ENCODE measurements at places on chromosomes 1 and 21.

GRCh38 chr1:200473698-200474371 lies 64.0 kb upstream of the ZNF281 start:
- no peak for DNase-seq

- DNase-seq: no peak
Observed at GRCh38 chr1:98003442-98003841, 82.6 kb upstream of the DPYD start.

- no peak for DNase-seq
Observed at GRCh38 chr1:169699707-169700106, 11.7 kb downstream of the SELL start.

GRCh38 chr1:109499081-109499480 lies 5.2 kb downstream of the CYB561D1 start:
- DNase-seq: no peak

- peak; percentile 97 for DNase-seq
Observed at GRCh38 chr1:208233546-208233945, 10.6 kb downstream of the PLXNA2 start.

DNA sequence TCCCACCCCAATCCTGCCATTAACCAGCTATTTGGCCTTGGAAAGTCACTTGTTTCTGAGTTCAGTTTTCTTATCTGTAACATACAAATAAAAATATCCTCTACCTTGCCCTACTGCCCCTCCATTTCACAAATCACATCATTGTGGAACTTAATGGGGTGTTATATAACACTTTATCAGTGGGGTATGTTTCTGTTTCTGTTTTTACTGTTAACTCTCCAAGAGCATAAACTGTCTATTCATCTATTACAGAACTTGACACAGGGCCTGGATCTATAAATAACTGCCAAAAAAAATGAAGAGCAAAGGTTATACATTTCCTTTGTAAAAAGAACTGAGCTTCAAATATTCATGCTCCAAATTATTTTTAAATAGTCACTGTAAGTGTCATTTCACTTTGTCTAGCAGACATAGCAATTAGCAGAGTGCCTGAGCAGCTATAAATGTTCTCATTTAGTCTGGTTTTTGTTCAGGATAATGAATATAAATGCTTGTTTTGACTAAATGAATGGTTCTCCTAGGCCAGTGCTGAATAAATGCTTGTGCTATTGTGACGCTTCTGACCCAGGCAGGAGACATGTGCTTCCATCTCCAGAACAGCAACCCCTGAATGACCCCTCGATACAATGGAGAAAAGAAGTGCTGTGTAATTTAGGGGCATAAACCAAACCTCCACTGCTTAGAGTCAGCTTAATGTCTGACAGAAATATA lies 7.4 kb downstream of the PIGM start:
- DNase-seq: no peak

GRCh38 chr1:193498088-193498655 lies 311.8 kb upstream of the B3GALT2 start:
- DNase-seq: no peak

GRCh38 chr1:17588048-17588871 lies 48.8 kb downstream of the ARHGEF10L start:
- DNase-seq: no peak

DNA sequence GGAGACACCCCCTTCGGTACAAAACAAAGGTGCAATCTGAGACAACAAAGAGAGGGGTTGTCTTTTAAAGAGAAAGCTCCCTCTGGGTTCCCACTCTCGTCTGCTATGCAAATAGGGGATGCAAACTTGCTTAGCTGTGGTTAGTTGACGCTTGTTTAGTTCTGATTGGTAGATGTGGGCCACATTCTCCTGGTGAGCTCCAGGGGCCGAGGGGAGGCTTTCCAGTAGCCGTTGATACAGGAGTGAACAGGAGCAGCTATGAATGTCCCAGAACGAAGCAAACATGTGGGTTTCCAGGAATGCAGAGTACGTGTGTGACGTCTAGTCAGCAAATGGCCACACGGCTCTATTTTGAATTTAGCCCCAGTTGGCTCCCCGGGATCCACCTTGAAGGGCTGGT lies 14.7 kb downstream of the TFF2 start:
- no peak for DNase-seq

DNA sequence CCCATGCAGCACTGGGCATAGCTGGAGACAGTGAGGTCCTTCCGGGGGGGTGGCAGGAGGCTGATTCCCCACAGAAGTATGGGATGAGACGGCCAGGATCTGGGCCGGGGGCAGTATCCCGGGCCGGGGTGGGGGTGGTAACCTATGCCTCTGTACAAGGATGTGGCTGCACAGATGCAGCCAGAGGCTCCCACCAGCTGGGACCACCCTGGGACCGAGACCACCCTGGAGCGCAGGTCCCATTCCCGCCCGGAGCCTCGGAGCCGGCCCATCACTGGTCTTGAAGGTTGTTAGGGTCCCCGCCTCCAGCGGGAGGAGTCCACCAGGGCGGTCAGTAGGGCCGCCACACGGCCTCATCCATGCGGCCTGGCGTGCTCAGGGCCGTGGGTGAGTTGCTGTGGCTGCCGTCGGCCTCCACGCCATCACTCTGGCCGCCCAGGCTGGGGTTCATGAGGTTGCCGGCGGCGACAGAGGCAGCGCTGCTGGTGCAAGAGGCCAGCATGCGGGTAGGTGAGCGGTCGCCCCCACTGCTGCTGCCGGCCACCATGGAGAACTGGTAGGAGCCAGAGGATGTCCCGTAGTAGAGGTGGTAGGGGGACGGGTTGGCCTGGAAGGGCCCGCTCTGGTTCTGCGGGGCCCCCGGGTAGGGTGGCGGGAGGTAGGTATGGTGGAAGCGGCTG lies 28.1 kb downstream of the RUNX3 start:
- DNase-seq: no peak

DNA sequence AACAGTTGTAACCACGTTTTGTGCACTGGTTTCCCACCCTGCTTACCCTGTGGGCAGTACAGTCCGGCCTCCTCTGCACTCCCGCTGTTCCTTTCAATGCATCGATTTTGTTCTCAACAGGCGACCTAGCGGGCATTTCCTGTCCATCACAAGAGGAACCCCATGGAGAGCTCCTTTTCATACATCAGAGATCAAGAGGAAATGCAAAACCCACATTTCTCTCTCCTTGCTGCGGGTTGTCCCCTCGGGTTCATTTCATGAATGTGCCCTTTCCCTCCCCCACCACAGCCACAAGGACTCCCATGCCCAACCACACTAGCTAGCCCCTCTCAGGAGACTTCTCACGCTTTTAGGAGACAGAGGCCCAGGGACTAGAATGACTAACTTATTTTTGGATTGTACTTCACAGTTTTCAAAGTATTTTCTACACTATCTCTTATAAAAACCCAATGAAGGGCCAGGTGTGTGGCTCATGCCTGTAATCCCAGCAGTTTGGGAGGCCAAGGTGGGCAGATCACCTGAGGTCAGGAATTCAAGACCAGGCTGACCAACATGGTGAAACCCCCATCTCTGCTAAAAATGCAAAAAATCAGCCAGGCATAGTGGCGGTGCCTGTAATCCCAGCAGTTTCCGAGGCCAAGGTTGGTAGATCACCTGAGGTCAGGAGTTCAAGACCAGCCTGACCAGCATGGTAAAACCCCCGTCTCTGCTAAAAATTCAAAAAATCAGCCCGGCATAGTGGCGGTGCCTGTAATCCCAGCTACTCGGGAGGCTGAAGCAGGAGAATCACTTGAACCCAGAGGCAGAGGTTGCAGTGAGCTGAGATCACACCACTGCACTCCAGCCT lies 18.4 kb downstream of the ATP1A4 start:
- peak; percentile 77 for DNase-seq

DNA sequence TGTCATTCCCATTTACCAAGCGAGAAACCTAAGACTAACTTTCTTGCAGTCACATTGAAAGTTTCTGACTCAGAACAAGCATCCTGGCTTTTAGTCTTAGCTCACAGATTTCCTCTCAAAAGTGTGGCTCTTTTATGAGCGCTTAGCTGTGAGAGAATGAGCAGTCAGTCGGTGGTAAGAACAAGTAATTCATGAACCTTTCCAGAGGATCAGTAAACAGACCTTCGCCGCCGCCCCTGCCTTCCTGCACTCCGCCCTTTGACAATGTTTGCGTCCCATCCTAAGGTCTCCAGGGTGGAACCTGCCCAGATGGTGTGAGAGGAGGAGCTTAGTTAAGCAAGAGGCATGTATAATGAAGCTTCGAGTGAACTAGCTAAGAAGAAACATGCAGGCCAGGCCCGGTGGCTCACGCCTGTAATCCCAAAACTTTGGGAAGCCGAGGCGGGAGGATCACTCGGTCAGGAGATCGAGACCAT lies 142.4 kb downstream of the GLUL start:
- no peak for DNase-seq

DNA sequence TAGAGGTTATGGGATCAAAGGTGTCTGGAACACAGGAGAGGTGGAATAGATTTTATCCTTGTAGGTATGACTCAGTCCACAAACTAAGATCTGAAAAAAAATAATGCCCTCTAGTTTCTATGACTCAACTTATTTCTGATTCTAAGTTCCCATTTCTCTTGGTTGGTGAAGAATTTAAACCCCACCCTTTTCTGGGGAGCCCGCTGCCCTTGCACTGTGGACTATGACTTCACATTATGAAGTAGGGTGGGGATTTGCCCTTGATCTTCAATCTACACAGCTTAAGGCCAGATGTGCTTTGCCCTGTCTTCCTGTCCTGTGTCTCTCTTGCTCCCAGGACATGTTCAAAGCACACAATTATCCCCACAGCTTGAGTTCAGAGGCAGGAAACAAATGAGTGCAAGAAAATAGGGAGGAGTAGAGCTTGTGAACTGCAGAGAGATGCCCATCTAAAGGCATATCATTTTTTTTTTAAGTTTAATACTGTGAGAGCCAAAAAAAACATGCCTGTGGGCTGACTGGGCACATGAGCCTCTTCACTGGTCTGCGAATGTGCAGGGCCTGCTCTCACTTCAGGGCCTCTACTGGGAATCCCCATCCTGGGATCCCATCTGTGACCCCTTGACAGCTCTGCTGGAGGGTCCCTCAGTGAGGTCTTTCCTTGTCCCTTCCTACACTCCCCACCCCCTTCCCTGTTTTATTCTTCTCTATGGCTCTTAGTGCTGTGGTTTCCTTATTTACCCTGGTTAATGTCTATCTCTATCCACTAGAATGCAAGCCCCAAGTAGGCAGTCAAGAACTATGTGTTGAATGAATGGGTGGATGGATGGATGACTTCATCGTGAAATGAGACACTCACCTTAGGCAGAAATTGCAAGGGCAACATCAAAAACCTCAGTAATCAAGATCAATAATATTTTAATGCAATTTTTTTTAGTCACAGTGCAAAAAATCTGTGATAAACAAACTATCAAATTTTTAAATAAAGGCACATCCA lies 61.5 kb downstream of the CD58 start:
- no peak for DNase-seq

- no peak for DNase-seq
Observed at GRCh38 chr1:208516780-208517179, 272.6 kb upstream of the PLXNA2 start.

DNA sequence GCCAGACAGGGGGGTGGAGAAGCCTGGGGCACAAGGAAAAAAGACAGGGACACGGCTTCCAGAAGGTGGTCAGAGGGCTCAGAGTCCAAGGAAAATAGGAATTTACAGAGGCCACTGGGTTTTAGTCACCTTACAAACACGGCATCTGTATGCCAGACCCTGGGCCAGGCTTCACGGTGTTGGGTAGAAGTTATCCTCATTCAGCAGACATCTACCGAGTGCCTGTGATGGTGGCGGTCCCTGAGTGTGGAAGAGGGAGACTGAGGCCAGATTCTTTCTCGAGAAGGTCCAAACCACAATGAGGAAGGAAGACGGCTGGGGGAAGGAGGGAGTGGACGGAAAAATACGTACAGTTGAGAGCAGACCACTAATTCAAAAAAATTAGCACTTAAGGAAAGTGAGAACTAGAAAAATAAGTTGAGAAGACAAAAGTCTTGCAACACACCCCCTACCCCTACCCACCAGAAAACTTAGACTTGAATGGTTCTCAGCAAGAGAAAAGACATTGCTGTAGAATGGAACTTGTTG lies 864 bp upstream of the BTG2 start:
- no peak for DNase-seq

GRCh38 chr1:154579374-154579773 lies 11.8 kb downstream of the CHRNB2 start:
- no peak for DNase-seq

DNA sequence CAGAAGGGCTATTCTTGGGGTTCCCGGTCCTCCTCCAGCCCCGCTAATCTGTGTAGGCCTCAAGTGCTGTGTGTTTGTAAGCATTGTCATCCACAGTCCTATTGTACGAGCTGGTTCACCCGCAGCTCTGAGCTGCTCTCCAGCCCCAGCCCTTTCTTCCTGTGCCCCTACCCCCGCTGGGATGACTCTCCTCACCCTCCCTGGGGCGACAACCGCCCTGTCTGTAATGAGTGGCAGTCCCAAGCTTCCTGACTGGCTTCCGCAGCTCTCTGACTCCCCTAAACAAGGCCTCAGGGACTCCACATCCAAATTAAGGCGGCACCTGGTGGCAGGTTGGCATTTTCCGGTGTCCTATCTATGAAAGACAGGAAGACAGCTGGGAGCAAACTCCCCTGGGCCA lies 45.8 kb downstream of the TFF3 start:
- DNase-seq: peak; percentile 54

GRCh38 chr1:17826165-17826488 lies 71.0 kb downstream of the ACTL8 start:
- peak; percentile 16 for DNase-seq

DNA sequence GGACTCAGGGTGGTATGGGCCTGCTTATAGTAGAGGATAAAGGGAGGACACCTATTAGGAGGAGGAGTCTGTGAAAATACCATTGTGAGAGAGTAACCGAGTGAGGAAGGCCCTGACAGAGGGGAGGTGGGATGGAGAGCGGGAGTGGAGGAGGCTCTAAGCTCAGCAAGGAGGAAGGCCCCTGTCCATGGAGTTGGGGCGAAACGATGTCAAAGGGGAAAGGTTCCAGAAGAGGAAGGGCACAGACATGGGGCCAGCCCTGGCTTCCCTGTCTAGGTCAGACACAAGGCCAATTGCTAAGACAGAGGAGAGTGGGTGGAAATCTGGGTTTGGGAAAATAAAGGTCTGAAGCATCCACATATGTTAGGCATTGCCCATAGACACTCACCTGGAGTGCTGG lies 44.2 kb downstream of the ELK4 start:
- no peak for DNase-seq

- no peak for DNase-seq
Observed at GRCh38 chr21:29159842-29160241, 29.4 kb downstream of the MAP3K7CL start.

DNA sequence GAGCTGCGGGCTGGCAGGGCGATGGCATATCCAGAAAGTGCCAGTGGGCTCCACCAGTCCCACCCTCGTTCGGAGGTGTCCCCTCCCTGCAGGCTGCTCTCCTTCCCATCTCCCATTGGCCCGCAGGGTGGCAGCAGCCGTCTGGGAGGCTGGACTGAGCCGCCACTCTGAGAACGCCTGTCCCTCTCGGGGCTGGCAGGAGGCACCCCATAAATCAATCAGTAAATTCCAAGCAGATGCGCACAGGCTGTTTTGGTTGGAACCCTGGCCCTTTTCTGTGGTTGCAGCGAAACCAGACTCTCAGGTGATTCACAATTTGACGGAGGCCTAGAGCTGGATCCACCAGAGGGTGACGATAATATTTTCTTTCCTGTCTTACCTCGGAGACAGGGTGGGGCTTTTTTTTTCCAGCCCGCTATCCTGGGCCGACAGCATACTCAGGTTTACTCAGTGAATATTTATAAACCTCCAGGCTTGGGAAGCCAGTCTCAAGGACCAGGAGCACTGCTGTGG lies 99.7 kb downstream of the GLIS1 start:
- no peak for DNase-seq

GRCh38 chr1:156491151-156491949 lies 9.2 kb downstream of the MEF2D start:
- DNase-seq: no peak

GRCh38 chr1:211287218-211287617 lies 28.1 kb downstream of the RCOR3 start:
- DNase-seq: no peak

GRCh38 chr1:97898948-97899347 lies 21.9 kb downstream of the DPYD start:
- DNase-seq: no peak

All from NCI-H345 (cell line).